ENCODE measurements at places on chromosomes 13 and 19. TPM values are rescaled to one million over a fixed set of nuclear protein-coding genes. Genes with fewer than 3 reads are reported as not detected.

- DNase-seq: peak; percentile 35
Measured at GRCh38 chr19:4597975-4598671, 38.6 kb upstream of the SEMA6B start.

- peak; percentile 94 for DNase-seq
Measured at GRCh38 chr19:872266-872951, 12.9 kb downstream of the CFD start.

DNA sequence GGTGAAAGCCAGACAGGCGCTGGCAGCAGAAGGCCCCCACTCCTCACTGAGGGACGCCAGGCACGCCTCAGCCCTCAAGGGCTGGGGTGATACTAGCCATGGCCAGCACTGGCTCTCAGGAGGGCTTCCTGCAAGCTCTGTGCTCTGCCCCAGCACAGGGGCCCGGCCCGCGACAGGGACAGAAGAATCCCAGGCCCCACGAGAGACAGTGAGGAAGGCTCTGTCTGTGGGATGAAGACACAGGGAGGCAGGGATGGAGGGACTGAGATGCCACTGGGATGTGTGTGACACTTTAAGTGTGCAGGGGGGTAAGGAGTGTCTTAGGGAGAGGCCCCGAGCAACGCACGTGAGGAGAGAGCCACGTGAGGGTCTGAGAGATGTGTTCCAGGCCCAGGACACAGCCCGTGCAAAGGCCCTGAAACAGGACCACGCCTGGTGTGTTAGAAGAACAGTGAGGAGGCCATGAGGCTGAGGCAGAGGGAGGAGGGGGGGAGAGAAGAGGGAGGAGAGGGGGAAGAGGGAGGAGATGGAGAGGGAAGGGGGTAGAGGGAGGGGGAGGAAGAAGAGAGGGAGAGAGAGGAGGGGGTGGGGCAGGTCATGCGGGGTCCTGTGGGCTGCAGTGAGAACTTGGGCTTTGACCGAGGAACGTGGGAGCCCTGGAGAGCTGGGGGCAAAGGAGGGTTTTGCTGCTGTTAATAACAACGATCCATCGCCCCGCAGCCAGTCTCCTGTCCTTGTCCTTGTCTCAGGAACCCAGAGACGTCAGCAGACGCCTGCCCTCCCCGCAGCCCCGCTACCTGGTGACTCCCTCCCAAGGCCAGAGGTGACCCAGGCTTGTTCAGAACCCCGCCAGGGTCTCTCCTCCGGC, 7.2 kb downstream of the RPL36 start:
- no peak for DNase-seq

DNA sequence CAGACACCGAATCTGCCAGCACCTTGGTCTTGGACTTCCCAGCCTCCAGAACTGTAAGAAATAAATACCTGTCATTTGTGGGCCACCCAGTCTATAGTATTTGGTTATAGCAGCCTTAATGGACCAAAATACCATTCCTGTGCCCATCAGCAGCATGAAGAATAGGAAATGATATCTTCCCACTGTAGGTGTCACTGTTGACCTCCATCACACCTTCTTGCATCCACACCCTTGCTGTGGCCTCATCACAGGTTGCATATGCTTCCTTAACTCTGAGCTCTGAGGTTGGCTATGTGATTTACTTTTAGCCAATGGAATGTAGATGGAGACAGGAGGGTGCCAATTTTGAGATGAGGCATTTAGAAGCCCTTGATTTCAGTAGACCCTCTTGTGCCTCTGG, 242.0 kb upstream of the TSHZ3 start:
- DNase-seq: no peak

ZNF534 gene
- not detected for total RNA-seq

SERTM1 gene
- total RNA-seq: not detected

TIMM13 gene
- total RNA-seq: 104 TPM

Data from mucosa of descending colon (tissue), 3 donors.